ENCODE measurements at places on chromosomes 6 and 20. TPM values are rescaled to one million over a fixed set of nuclear protein-coding genes. Genes with fewer than 3 reads are reported as not detected.

The SLC22A16 gene
- total RNA-seq = not detected

The MATN4 gene
- not detected for total RNA-seq

The HRH3 gene
- not detected for total RNA-seq

The SPEF1 gene
- 0.09 TPM for total RNA-seq

The ZNF335 gene
- 11.6 TPM for total RNA-seq

The ANKRD66 gene
- not detected for total RNA-seq
